GM23248 (cell line): ENCODE measurements at places on chromosomes 11 and 22.
A peak's percentile ranks its signal among the peaks of the same experiment; 100 is the strongest.

- no peak for DNase-seq
These were observed 4.7 kb upstream of the TCF20 start for GRCh38 chr22:42275176-42275575.

GRCh38 chr22:21032868-21033688 lies 717 bp upstream of the SLC7A4 start:
- DNase-seq: no peak

GRCh38 chr11:2507212-2507901 lies 62.5 kb downstream of the KCNQ1 start:
- DNase-seq: no peak

DNA sequence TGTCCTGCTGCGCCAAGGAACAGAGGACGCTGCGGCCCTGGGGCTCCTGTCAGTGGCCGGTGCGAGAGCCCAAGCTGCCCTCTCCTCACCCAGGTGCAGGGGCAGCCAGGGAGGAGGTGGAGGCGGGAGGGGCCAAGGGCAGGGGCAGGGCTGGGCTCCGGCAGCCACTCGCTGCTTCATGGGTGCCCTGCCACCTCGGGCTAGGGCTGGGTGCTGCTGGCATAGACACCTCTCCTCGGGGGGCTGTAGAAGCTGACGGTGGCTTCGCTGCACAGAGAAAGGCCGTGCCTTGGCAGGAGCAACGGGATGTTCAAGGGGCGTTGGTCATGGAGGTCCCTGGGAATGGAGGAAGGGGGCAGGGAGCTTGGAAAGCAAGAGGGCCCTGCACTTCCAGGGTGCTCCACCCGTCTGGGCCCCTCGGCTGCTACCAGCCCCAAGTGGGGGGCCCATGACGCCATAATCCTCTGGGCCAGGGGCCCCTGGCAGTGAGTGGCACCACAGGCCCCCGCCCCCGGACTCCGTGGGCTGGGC lies 1.6 kb upstream of the TBX1 start:
- DNase-seq: no peak

DNA sequence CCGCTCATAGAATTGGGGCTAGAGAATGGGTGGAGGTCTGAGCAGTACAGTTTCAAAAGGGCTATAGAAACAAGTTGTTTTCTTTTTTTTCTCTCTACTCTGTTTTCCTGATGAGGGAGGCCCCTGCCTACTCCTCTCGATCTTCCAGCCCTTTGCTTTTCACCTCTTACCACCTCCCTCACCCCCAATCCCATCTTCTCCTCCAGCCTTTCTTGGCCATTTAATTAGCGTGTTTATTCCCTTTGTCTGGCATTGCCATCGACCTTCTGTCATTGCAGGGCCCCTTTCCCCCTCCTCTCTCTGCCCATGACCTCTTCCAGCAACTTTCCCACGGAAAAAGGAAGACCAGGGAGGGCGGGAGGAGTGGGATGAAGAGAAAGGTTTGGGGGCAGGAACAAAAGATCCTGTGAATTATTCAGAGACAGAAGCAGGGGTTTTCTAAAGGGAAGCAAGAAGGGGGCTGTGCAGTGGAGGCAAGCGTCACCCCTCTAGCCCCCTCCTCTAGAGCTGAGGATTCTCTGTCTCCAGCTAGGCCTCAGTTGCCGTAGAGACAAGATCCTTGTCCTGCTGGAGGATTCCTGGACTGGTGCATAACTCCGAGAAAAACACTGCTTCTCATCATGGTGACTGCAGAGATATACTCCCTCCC lies 12.9 kb downstream of the DTX4 start:
- DNase-seq: no peak

DNA sequence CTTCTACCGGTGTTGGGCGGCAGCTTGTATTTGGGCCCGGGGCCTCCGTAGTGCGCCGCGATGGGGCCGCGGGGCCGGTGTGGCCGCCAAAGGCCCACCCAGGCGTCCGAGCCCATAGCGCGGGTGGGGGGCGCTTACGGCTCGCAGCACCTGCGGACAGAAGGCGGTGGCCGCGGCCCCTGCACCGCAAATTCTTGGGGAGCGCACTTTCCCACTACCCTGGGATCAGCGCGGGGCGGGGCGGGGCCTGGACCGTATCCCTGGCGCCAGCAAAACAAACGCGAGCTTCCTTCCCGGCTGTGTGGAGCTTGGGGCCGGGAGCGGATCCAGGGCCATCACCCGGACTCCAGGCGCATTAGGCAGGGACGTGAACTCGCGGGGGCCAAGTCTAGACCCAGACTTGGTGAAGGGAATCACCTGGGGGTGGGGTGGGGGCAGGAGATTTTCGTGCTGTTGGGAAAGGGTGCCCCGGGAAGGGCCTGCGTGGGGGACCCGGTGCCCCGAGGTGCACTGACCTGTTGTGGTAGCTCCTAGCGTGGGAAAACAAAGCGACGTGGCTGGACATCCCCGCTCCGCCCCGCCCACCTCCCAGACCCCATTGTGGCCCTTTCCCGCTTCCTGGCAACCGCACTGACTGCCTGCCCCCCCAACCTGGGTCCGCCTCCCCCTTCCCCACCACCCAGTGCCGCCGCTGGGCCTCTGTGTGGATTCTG lies 2.3 kb upstream of the TYMP start:
- DNase-seq: peak; percentile 88

- no peak for DNase-seq
These were observed 30.0 kb upstream of the SEZ6L start for GRCh38 chr22:26139310-26139709.

DNA sequence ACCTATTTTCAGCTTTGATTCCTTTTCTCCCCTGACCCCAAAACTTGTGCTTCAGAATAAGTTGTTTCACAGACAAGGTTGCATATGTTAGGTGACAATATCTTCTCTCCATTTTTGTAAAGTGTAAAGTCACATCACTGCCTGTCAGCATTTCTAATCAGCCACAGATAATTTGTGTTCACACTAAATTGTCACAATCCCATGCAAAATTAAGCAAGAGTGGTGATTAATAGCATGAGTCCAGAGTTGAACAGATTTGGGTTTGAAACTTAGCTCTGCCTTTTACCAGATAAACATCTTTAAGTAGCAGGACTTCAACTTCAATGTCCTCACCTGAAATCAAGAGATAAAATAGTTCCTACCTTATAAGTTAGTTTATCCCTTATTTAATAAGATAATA lies 80.1 kb downstream of the MICAL2 start:
- no peak for DNase-seq

- peak; percentile 95 for DNase-seq
These were observed 174.4 kb downstream of the MAML2 start for GRCh38 chr11:96168623-96169022.

- DNase-seq: no peak
These were observed 1.9 kb upstream of the NDUFV1 start for GRCh38 chr11:67604815-67605214.

- no peak for DNase-seq
These were observed 435.6 kb downstream of the DYNC2H1 start for GRCh38 chr11:103544874-103545273.

DNA sequence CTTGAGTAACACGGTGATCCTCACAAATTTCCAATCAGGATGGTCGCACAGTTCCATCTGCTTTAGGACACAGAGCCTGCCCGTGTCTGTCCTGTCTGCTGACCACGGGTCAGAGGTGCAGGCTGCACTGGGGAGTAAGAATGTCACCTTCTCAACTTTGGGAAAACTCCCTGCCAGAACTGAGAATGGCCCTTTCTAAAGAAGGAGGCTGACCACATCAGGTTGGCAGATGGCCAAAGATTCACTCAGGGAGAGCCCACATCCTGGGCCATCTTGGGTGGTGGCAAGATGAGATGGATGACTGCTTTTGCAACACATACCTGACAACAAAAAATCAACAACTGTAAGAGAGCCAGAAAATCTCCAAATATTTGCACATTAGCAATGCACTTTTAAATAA lies 101.9 kb downstream of the IGLL1 start:
- no peak for DNase-seq

GRCh38 chr11:45252877-45253276 lies 33.3 kb downstream of the SYT13 start:
- DNase-seq: peak; percentile 5

DNA sequence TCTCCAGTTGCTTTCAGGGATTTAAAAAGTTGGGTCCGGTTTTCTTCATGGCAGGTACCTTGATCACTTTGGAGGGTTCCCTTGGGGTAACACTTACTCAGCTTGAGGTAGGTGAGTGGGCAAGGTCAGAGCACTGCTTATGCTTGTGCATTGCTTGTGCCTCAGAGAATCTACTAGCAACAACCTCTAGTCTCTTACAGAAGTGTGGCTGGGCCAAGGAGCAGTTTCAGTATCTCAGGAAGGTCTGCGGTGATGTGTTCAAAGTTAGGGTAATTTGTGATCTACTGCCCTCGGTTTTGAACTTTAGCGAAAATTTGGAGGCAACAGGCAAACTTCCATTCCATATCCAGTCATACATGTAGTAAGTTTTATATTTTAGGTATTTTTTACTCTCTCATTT lies 62.8 kb downstream of the NCAM1 start:
- DNase-seq: no peak

- no peak for DNase-seq
These were observed 10.5 kb upstream of the MYEOV start for GRCh38 chr11:69283446-69283845.

GRCh38 chr11:433641-434040 lies 8.2 kb downstream of the ANO9 start:
- DNase-seq: no peak

- no peak for DNase-seq
These were observed 73.8 kb upstream of the CRYBB3 start for GRCh38 chr22:25125693-25126357.

DNA sequence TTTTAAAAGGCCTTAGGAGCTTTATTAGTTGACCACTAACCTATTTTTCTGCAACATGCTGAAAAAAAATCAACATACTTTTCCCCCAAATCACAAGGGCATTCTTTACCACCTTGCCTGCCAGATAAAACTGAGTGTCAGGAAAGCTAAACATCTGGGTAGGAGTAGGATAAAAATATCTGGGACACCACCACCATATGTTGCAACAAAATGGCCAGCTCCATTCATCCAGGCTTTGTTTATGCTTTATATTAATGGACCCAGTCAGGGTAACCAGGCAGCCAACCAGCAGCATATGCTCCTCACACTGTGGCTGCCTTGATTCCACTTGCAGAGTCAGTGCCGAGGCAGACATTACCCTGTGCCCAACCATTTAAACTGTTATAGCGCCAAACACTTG lies 1024.5 kb downstream of the LRRC4C start:
- no peak for DNase-seq

DNA sequence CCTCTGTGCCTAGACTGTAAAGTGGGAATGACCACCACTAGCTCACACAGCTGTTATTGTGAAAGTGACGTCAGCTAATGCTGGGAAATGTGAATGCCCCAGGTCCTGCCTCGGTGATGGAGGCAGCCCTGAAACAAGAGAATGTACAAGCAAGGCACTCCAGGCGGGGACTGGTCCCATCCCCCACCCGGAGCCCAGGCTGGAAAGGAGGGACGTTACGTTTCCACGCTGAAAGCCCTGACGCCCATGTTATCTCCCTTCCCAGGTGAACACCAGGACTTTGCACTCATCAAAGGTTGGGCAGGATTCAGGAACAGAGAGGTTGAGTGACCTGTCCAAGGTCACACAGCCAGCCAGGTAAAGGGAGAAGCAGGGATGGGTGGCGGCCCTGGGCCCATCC lies 784 bp downstream of the SULT4A1 start:
- DNase-seq: peak; percentile 23
